Esophagus squamous epithelium (tissue), 5 donors: ENCODE measurements at places on chromosomes 1 and 21. TPM values are rescaled to one million over a fixed set of nuclear protein-coding genes. Genes with fewer than 3 reads are reported as not detected.

The CA6 gene
- not detected for total RNA-seq

The NEGR1 gene
- total RNA-seq, result 8.8 TPM

The TRIM63 gene
- total RNA-seq, result 1.7 TPM

The S100A8 gene
- 4,308 TPM for total RNA-seq

The SETD4 gene
- total RNA-seq, result 30.1 TPM

The AMY1B gene
- total RNA-seq, result not detected

The CTSK gene
- total RNA-seq, result 3.0 TPM

The RGS8 gene
- not detected for total RNA-seq

- no peak overlapping the region for H3K27ac ChIP-seq
- H3K27me3 ChIP-seq, result no peaks in the 10 kb centered on the region
- no peak overlapping the region for H3K4me3 ChIP-seq
- peaks cover 21% of the 10 kb centered on the region for H3K4me1 ChIP-seq
- H3K36me3 ChIP-seq, result no peaks in the 10 kb centered on the region
These were observed 32.7 kb upstream of the ZNF326 start for GRCh38 chr1:89962024-89962741.

GRCh38 chr1:206496131-206496793 is 11.1 kb upstream of the RASSF5 start:
- no peaks in the 10 kb centered on the region for H3K27me3 ChIP-seq
- H3K36me3 ChIP-seq, result peaks cover 43% of the 10 kb centered on the region
- H3K27ac ChIP-seq, result peak overlapping the region; percentile 59
- no peak overlapping the region for H3K4me3 ChIP-seq

DNA sequence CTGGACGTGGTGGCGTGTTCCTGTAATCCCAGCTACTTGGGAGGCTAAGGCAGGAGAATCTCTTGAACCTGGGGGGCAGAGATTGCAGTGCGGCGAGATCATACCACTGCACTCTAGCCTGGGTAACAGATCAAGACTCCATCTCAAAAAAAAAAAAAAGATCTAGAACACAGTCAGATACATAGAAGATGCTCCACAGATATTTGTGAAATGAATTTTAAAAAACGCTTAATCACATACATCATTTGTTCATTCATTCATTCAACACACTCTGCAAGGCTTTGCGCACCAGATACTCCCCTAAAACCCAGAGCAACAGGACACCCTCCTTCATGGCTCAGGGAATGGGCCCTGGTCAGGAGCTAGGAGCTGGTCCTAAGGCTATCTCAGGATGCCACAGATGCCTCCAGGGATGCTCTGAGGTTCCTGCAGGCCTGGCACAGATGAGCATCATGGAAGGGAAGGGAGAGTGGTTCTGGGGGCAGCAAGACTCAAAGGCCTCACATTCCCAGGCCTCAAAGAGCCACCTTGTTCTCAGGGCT is 6.4 kb downstream of the HSPG2 start:
- no peak for DNase-seq
- H3K36me3 ChIP-seq, result no peaks in the 10 kb centered on the region
- peaks cover 84% of the 10 kb centered on the region for H3K4me1 ChIP-seq
- H3K4me3 ChIP-seq, result no peak overlapping the region

- DNase-seq, result no peak
- H3K36me3 ChIP-seq, result no peaks in the 10 kb centered on the region
- no peaks in the 10 kb centered on the region for H3K27me3 ChIP-seq
- H3K4me3 ChIP-seq, result no peak overlapping the region
These were observed 104.7 kb downstream of the AKT3 start for GRCh38 chr1:243745356-243745755.

GRCh38 chr1:101356013-101356412 is 119.2 kb downstream of the S1PR1 start:
- no peak for DNase-seq
- peaks cover 7% of the 10 kb centered on the region for H3K4me1 ChIP-seq
- H3K36me3 ChIP-seq, result no peaks in the 10 kb centered on the region
- H3K27ac ChIP-seq, result no peak overlapping the region

- no peak overlapping the region for H3K4me3 ChIP-seq
- no peak overlapping the region for H3K27ac ChIP-seq
- H3K4me1 ChIP-seq, result no peaks in the 10 kb centered on the region
These were observed 38.9 kb upstream of the IVNS1ABP start for GRCh38 chr1:185355947-185356346.

DNA sequence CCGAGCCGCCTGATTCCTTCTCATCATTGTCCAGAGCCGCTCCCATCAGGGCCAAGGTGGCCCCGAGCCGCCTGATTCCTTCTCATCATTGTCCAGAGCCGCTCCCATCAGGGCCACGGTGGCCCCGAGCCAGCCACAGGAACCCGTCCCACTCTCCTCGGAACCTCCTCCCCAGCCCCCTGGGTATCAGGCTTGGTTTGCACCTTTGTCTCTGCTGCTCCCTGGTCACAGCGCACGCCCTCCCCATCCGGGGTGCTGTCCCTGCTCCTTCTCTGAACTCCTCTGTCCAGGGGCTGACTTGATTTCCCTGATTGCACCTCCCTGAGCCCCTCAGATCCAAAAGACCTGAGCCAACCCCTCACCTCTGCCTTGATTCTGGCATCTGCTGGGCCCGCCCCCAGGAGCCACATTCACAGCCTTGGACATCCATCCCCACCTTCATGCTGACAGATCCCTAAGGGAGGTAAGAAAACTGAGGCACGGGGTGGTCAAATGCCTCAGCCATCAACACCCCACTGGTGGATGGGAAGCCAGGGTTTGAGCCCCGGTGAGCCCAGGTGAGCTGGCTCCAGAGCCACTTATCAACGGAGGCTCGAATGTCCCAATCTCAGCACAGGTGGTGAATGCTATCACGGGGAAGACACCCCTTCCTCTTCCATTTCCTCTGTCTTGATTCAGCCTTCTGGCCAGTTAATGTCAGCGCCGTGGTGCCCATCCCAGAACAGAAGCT is 25.6 kb upstream of the COL18A1 start:
- no peak overlapping the region for H3K27ac ChIP-seq
- no peaks in the 10 kb centered on the region for H3K36me3 ChIP-seq
- H3K27me3 ChIP-seq, result no peaks in the 10 kb centered on the region
- no peak for DNase-seq

- no peaks in the 10 kb centered on the region for H3K36me3 ChIP-seq
- no peak overlapping the region for H3K4me3 ChIP-seq
- H3K27ac ChIP-seq, result no peak overlapping the region
- DNase-seq, result no peak
- H3K27me3 ChIP-seq, result peaks cover 60% of the 10 kb centered on the region
These were observed 7.9 kb downstream of the FBXO2 start for GRCh38 chr1:11646317-11646716.

DNA sequence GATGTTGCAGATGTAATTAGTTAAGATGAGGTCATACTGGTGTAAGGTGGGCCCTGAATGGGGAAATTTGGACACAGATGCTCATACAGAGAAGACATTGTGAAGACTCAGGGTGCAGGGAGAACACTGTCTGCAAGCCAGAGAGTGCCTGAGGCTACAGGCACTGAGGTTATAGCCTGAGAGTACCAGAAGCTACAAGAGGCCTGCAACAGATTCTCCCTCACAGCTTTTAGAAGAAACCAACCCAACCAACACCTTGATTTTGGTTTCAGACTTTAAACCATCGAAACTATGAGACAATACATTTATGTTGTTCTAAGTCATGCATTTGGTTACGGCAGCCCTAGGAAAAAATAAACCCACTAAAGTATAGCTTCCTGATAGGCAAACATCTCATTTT is 321.7 kb upstream of the USP25 start:
- no peak overlapping the region for H3K27ac ChIP-seq
- no peak for DNase-seq
- H3K27me3 ChIP-seq, result no peaks in the 10 kb centered on the region
- H3K4me3 ChIP-seq, result no peak overlapping the region
- H3K4me1 ChIP-seq, result no peaks in the 10 kb centered on the region
- H3K36me3 ChIP-seq, result no peaks in the 10 kb centered on the region

- peaks cover 24% of the 10 kb centered on the region for H3K4me1 ChIP-seq
- DNase-seq, result no peak
- H3K27ac ChIP-seq, result no peak overlapping the region
- no peaks in the 10 kb centered on the region for H3K36me3 ChIP-seq
- no peak overlapping the region for H3K4me3 ChIP-seq
These were observed 67.3 kb downstream of the RUNX1 start for GRCh38 chr21:34981791-34982190.

GRCh38 chr1:204558467-204558866 is 42.3 kb downstream of the MDM4 start:
- no peaks in the 10 kb centered on the region for H3K27me3 ChIP-seq
- no peaks in the 10 kb centered on the region for H3K4me1 ChIP-seq
- H3K4me3 ChIP-seq, result no peak overlapping the region
- H3K27ac ChIP-seq, result no peak overlapping the region
- DNase-seq, result no peak

DNA sequence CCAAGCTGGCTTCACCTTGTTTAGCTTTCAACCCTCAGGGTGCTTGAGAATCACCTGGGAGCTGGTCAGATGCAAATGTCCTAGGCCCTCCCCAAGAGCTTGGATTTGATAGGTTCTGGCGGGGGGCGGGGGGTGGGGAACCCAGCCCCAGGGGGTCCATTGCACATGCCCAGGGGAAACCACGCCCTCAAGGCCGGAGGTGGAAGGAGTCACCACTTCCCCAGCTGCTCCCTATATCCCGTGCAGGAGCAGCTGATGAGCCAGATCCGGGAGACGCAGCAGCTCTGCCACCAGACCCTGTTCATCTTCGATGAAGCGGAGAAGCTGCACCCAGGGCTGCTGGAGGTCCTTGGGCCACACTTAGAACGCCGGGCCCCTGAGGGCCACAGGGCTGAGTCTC is 5.8 kb downstream of the TOR3A start:
- H3K4me1 ChIP-seq, result no peaks in the 10 kb centered on the region
- no peaks in the 10 kb centered on the region for H3K27me3 ChIP-seq
- H3K27ac ChIP-seq, result no peak overlapping the region
- H3K36me3 ChIP-seq, result peaks cover 21% of the 10 kb centered on the region
- H3K4me3 ChIP-seq, result no peak overlapping the region

GRCh38 chr21:42601656-42602055 is 51.8 kb upstream of the PDE9A start:
- H3K4me3 ChIP-seq, result no peak overlapping the region
- no peak overlapping the region for H3K27ac ChIP-seq
- H3K36me3 ChIP-seq, result no peaks in the 10 kb centered on the region
- H3K27me3 ChIP-seq, result no peaks in the 10 kb centered on the region

GRCh38 chr1:25572708-25573590 is 29.5 kb downstream of the LDLRAP1 start:
- DNase-seq, result no peak
- no peaks in the 10 kb centered on the region for H3K36me3 ChIP-seq
- H3K27me3 ChIP-seq, result no peaks in the 10 kb centered on the region
- H3K27ac ChIP-seq, result no peak overlapping the region
- H3K4me1 ChIP-seq, result peaks cover 19% of the 10 kb centered on the region
- H3K4me3 ChIP-seq, result no peak overlapping the region

- no peaks in the 10 kb centered on the region for H3K27me3 ChIP-seq
- H3K36me3 ChIP-seq, result no peaks in the 10 kb centered on the region
- H3K27ac ChIP-seq, result peak overlapping the region; percentile 95
- no peak for DNase-seq
These were observed 2.6 kb upstream of the RAB7B start for GRCh38 chr1:206005778-206006180.

DNA sequence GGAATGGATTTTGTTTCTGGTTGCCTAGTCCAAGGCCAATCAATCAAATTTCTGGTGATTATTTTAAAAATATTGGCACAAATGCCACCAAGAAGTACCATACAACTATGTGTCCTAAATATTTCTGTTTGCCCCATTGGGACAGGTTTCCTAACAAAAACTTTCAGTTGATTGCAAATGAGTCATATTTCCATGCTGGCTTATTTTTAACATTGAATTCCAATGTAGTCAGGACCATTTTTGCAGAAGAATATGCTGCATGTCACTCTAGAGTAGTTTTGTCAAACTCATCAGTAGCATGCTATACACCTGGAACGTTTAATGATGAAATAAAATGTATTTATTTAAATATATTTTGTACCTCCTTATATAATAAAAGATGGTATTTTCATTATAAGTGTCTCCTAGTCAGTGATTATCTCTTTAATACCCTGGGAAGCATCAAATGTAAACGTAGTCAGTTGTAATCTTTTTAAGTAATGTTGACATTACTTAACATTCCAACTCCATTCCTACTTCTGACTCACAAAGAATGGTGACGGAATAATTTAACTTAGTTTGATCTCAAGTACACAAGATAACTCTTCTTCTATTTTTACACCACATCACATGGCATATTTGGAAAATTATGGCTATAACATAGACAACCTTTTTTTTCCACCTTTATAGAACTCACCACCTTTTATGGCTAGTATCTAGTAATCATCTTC is 39.0 kb upstream of the USH2A start:
- no peaks in the 10 kb centered on the region for H3K36me3 ChIP-seq
- H3K27me3 ChIP-seq, result no peaks in the 10 kb centered on the region
- DNase-seq, result no peak
- H3K4me1 ChIP-seq, result no peaks in the 10 kb centered on the region

GRCh38 chr1:159668739-159669138 is 45.6 kb downstream of the CRP start:
- no peaks in the 10 kb centered on the region for H3K27me3 ChIP-seq
- DNase-seq, result no peak
- no peak overlapping the region for H3K27ac ChIP-seq
- H3K4me1 ChIP-seq, result no peaks in the 10 kb centered on the region
- H3K4me3 ChIP-seq, result no peak overlapping the region

- H3K4me1 ChIP-seq, result no peaks in the 10 kb centered on the region
- H3K27me3 ChIP-seq, result no peaks in the 10 kb centered on the region
- H3K27ac ChIP-seq, result no peak overlapping the region
- no peaks in the 10 kb centered on the region for H3K36me3 ChIP-seq
- DNase-seq, result no peak
- no peak overlapping the region for H3K4me3 ChIP-seq
These were observed 33.3 kb downstream of the ZNF281 start for GRCh38 chr1:200376528-200376927.

- DNase-seq, result no peak
- H3K27ac ChIP-seq, result peak overlapping the region; percentile 49
- peaks cover 4% of the 10 kb centered on the region for H3K27me3 ChIP-seq
- no peaks in the 10 kb centered on the region for H3K36me3 ChIP-seq
- H3K4me3 ChIP-seq, result no peak overlapping the region
- H3K4me1 ChIP-seq, result peaks cover 6% of the 10 kb centered on the region
These were observed 52.0 kb downstream of the SLX9 start for GRCh38 chr21:44991538-44992483.
